Chondrocyte (in vitro differentiated cells): ENCODE measurements at places on chromosomes 5 and 9. TPM values are rescaled to one million over a fixed set of nuclear protein-coding genes. Genes with fewer than 3 reads are reported as not detected.
A peak's percentile ranks its signal among the peaks of the same experiment; 100 is the strongest.

DNA sequence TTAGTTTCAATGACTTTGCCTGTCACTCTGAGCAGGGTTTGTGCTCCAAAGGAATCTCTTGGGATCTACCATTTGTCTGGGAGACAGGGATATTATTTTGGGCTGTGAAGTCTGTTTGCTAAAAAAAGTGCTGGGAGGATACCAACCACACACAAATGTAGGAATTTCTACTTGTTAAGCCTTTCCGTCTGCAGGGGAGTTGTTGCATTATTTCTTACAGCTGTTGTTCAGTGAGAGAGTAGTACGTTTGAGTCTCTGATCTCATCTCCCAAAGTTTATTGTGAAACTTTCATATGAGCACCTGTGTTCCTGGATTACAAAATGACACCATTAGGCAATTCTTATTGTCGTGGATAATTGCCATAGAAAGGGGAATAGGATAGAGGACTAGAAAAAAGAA, 78.3 kb upstream of the SEMA6A start:
- DNase-seq, result no peak
- H3K36me3 ChIP-seq, result no peaks in the 10 kb centered on the region
- peaks cover 5% of the 10 kb centered on the region for H3K27me3 ChIP-seq
- H3K27ac ChIP-seq, result no peak overlapping the region

- peaks cover 3% of the 10 kb centered on the region for H3K36me3 ChIP-seq
- H3K27me3 ChIP-seq, result no peaks in the 10 kb centered on the region
- DNase-seq, result no peak
- peaks cover 56% of the 10 kb centered on the region for H3K4me1 ChIP-seq
- H3K27ac ChIP-seq, result peak overlapping the region; percentile 83
Measured at GRCh38 chr5:32805971-32806638, 95.0 kb downstream of the NPR3 start.

DNA sequence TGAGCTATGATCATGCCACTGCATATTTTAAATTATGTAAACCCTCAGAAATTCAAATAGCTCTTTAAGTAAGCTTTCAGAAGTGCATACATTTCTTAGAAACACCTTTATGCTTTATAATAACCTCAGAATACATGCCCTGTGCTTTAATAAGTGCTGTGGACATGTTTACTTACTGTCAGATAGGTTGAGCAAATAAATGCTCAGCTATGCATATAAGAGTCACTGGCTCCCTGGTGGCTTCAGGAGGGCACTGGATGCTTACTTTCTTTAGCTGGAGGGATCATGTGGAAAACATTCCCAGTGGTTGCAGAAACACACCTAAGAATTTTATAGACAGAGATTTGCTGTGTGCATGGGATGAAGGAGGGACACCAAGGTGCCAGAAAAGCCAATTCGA, 74.4 kb downstream of the PDE6A start:
- no peak overlapping the region for H3K4me3 ChIP-seq
- H3K36me3 ChIP-seq, result peaks cover 7% of the 10 kb centered on the region
- no peak overlapping the region for H3K27ac ChIP-seq
- no peaks in the 10 kb centered on the region for H3K27me3 ChIP-seq
- H3K4me1 ChIP-seq, result peaks cover 19% of the 10 kb centered on the region
- DNase-seq, result no peak

DNA sequence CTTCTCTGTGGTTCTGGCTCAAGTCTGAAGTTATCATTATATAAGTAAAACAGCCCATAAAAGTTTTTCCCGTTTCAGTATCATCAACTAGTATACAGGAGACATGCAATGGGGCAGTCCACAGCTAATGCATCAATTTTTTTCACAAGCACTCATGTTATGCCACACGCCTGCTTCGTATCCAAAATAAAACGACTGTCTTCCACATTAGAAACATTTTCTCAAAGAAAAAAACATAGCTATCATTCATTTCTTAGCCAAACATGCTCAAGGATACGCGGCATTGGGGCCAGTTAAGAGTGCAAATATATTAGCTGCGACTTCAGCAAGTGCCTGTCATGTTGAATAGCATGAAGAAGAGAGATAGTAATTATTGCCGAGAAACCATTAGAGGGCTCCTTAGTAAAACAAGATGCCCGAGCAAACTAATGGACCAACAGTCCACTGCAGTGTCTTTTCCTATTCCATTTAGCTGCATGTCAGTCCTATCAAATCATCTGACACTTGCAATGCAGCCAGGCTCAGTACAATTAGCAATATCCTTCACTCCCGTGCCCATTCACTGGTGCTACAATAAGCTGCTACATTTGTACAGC, 68.5 kb downstream of the BNC2 start:
- H3K27me3 ChIP-seq, result no peaks in the 10 kb centered on the region
- peaks cover 9% of the 10 kb centered on the region for H3K4me1 ChIP-seq
- no peaks in the 10 kb centered on the region for H3K36me3 ChIP-seq
- DNase-seq, result no peak
- H3K27ac ChIP-seq, result no peak overlapping the region
- no peak overlapping the region for H3K4me3 ChIP-seq

DNA sequence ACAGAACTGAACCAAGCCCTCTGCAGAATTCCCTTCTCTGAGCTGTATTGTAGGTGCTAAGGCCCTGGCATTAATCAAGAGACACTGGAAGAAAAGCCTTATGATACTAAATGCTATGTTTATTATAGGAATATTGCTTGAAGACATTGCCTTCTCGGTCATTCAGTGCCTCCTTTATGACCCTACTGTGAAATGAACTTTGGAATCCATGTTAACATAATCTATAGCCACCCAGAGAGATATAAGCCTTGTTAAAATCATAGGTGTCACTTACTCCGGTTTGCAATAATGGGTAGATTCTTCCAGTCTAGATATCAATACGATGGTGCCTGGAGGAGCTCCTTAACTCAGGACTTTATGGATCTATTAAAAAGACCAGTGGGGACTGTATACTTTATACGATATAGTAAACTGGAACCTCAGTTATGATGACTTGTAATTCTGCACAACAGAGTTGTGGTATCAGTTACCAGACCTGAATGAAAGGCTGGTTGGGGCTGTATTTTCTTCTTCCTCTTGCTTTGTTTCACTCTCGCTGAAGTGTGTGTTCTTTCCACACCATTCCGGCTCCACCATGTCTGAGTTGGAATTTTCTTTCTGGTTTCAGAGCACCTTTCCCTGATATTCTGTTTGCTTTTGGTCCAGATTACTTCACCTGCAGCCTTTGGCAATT, 154.5 kb downstream of the DROSHA start:
- no peak overlapping the region for H3K27ac ChIP-seq
- H3K36me3 ChIP-seq, result no peaks in the 10 kb centered on the region
- no peak overlapping the region for H3K4me3 ChIP-seq

GRCh38 chr9:90201766-90202165, 440.9 kb downstream of the DIRAS2 start:
- H3K4me1 ChIP-seq, result no peaks in the 10 kb centered on the region
- H3K27me3 ChIP-seq, result peaks cover 30% of the 10 kb centered on the region
- H3K36me3 ChIP-seq, result peaks cover 2% of the 10 kb centered on the region
- no peak overlapping the region for H3K27ac ChIP-seq
- DNase-seq, result no peak
- H3K4me3 ChIP-seq, result no peak overlapping the region

DNA sequence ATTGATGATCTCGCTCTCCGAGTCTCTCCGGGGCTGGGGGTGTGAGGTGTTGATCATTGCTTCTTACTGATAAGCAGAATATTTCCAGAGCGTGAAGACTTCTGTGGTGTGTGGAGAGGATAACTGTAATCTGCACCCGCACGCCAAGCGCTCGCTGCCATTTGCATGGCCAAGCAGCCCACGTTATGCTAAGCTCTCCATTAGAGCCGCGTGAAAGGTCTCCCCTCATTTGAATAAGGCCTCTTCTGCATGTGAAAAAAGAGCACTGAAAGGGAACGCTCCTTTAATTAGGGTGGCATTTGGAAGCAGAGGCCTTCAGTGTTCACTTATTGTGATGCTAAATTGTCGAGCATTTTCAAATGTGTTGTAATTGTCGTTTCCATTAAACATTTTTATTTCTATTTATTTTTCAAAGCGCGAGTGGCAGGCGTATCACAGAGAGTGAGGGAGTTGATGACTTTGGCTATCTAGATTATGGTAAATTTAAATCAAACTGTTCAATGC, 163.6 kb upstream of the IRX2 start:
- H3K27me3 ChIP-seq, result no peaks in the 10 kb centered on the region
- H3K4me1 ChIP-seq, result no peaks in the 10 kb centered on the region
- DNase-seq, result no peak
- no peak overlapping the region for H3K27ac ChIP-seq

GRCh38 chr5:149450199-149450598, 71.1 kb upstream of the IL17B start:
- no peaks in the 10 kb centered on the region for H3K36me3 ChIP-seq
- no peak for DNase-seq
- no peaks in the 10 kb centered on the region for H3K27me3 ChIP-seq
- H3K4me1 ChIP-seq, result peaks cover 82% of the 10 kb centered on the region
- peak overlapping the region; percentile 71 for H3K27ac ChIP-seq

- H3K4me3 ChIP-seq, result no peak overlapping the region
- no peak for DNase-seq
- H3K27ac ChIP-seq, result no peak overlapping the region
- peaks cover 14% of the 10 kb centered on the region for H3K27me3 ChIP-seq
- no peaks in the 10 kb centered on the region for H3K4me1 ChIP-seq
Measured at GRCh38 chr9:87740209-87740608, 14.3 kb downstream of the CTSL start.

MATR3 gene
- total RNA-seq, result 150 to 218 TPM (median 153 TPM) in 3 replicates
